Gastrocnemius medialis (tissue), 4 donors: ENCODE measurements at places on chromosomes 3 and 15. TPM values are rescaled to one million over a fixed set of nuclear protein-coding genes. Genes with fewer than 3 reads are reported as not detected.
A peak's percentile ranks its signal among the peaks of the same experiment; 100 is the strongest.

CYP1A2 gene
- not detected for total RNA-seq

ADGRG7 gene
- not detected for total RNA-seq

SAXO2 gene
- total RNA-seq, result 2.0 TPM

OTOL1 gene
- total RNA-seq, result not detected

ZNF774 gene
- total RNA-seq, result 2.1 TPM

BLM gene
- 18.2 TPM for total RNA-seq

SLC2A2 gene
- not detected for total RNA-seq

- no peak for DNase-seq
These were observed 78.6 kb downstream of the ADAMTS7 start for GRCh38 chr15:78732634-78733033.

- no peak for DNase-seq
These were observed 614.6 kb upstream of the TBL1XR1 start for GRCh38 chr3:177811835-177812234.

DNA sequence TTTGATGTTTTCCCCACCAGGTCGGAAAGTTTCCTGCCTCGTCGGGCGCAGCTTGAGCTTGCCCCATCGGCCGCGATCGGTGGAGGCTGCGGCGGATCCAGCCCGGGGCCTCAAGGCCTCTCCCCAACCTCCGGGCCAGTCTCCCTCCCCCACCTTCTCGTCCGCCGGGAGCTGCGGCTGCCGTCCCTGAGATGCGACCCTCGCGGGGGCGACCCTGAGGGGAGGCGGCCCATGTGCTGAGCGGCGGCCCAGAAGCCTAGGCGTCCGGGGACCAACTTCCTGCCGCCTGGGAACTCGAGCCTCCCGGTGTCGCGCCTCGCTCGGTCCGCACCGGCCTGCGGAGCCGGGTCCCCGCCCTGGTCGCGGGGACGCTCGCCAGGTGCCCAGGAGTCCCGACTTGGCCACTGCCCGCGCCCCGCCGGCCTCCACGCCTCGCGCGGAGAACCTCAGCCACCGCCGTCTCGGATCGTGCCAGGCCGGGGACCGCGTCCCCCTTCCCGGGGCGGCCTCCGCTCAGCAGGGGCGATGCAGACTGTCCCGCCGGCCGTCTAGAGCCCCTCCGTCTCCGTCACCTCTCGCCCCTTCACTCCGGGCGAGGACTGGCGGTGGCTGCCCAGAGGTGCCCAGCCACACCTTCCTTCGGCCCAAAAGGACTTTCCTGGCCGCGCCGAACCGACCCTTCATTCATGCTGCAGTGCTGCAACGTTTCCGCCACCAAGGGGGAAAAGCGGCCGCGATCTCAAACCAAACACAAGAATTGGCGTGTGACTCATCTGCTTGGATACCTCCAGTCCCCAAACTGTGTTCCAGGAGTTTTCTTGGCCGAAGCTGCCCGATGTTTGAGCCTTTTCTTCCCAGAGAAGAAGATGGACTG, 656 bp downstream of the SLMAP start:
- peak; percentile 58 for DNase-seq

DNA sequence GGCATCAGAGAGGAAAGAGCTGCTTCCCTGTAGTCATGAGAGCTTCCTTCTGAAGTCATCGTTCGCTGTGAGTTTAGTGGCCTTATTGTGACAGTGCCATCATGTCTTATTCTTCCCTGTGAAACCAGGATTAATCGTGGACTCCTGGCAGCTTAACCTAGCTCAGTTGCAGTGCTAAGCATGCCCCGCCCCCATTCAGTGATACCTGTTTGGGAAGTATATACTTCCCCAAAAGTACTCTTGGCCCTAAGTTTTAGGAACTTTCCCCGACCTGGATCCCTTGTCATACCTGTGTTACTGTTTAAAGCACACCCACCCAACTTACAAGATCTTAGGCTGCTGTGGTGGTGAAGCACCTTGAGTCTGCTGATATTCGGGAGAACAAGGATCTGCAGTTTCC, 32.1 kb upstream of the TIMP4 start:
- no peak for DNase-seq

GRCh38 chr3:176632925-176633324, 564.4 kb downstream of the TBL1XR1 start:
- DNase-seq, result no peak

GRCh38 chr3:45819543-45819942, 22.4 kb downstream of the LZTFL1 start:
- DNase-seq, result peak; percentile 63

DNA sequence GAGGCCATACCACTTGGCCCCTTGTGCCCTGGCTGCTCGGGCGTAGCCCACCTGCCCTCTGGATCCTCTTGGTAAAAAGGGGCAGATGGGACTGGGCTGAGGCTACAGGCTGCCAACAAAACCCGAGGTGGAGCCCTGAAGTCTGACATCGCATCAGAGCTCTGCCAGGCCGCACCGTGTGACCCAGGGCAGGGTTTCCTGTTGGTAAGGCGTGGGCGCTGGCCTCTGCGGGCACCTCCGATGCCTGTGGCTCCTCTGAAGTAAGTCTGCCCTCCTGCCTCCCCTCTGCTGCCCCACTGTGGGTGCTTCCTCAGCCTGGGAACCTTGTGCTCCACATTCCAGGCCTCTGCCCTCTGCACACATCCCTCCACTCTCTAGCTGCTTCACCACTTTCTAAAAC, 8.9 kb downstream of the CHDH start:
- no peak for DNase-seq

- DNase-seq, result no peak
These were observed 247 bp downstream of the FETUB start for GRCh38 chr3:186640473-186640818.

DNA sequence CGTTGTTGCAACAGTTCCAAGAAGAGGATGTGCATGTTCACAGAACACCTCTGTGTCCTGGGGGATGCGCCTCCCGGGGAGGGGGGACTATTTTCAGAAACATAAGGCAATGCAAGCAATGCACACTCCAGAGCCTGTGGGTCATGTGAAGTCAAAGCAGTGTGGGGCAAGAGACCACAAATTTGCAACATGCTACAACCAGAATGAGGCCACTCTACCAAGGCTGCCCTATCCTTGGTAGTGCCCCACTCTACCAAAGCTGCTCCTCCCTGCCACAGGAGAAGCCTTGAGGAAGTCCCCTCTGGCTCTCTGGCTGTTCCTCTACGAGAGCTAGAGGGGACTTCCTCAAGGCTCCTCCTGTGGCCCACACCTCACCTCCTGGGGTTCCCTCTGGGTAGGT, 8.4 kb upstream of the NR2C2 start:
- DNase-seq, result no peak

GRCh38 chr3:111882799-111883198, 23.7 kb downstream of the PHLDB2 start:
- no peak for DNase-seq

- no peak for DNase-seq
These were observed 11.1 kb downstream of the COL6A6 start for GRCh38 chr3:130528120-130528519.

GRCh38 chr3:75101329-75102147, 487.1 kb upstream of the CNTN3 start:
- DNase-seq, result no peak

DNA sequence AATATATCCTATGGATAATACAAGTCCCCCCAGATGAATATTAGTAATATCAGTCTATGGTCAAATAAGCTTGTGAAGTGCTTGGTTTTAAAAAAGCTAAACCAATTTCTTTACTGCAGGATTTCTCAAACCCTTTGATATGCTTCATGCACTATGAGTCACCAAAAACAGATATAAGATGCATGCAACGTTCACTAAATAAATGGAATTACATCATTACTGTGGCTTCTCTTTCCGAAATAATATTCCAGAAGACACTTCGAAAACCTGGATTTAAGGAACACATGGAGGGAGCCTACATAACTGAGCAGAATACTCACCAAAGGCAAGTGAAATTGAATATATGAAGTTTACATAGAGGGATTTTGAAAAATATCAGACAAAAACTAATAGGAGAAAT, 126.3 kb upstream of the ABI3BP start:
- DNase-seq, result no peak

- DNase-seq, result no peak
These were observed 131.5 kb downstream of the TRIM42 start for GRCh38 chr3:140809316-140809715.

- no peak for DNase-seq
These were observed 36.7 kb upstream of the IL20RB start for GRCh38 chr3:136920904-136921611.

DNA sequence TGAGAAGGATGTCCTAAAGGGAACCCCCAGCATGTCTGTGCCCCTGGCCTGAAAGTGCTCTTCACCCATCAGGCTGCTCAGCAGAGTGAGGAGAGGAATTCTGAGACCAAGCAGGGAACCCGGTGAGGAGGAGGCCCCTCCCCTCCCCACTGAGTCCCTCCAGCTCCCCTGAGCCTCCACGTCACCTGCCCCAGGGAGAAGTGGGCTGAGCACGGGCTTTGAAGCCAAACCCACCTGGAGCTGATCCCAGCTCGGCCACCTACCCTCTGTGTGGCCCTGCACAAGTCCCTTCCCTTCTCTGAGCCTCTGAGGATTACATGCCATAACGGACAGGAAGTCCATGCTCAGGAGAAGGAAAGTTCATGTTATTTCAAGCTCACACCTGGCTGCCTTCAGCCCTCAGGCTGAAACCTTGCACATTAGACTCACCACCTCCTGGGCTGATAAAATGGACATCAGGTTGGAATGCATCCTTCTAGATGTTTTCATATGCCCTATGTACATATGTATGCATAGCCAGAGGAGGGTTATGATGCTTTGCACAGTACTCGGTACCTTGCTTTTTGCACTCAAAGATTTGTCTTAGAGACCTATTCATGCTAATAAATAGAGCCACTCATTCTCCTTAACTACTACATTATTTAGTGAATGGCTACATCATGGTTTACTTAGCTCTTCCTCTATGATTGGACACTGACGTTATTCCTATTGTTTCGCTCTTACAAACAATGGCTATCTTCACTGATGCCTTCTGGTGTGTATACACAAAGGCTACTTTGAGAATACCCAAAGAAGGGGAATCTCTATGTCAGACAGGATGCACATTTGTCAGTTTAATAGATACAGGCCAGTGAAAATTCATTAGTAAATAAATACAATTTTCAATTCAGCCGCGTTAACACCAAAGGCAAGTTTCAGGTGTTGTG, 31.6 kb upstream of the GATA2 start:
- no peak for DNase-seq

GRCh38 chr15:65400760-65401610, 21.8 kb downstream of the IGDCC4 start:
- DNase-seq, result peak; percentile 70

- peak; percentile 78 for DNase-seq
These were observed 124.2 kb downstream of the GHSR start for GRCh38 chr3:172323894-172324610.

DNA sequence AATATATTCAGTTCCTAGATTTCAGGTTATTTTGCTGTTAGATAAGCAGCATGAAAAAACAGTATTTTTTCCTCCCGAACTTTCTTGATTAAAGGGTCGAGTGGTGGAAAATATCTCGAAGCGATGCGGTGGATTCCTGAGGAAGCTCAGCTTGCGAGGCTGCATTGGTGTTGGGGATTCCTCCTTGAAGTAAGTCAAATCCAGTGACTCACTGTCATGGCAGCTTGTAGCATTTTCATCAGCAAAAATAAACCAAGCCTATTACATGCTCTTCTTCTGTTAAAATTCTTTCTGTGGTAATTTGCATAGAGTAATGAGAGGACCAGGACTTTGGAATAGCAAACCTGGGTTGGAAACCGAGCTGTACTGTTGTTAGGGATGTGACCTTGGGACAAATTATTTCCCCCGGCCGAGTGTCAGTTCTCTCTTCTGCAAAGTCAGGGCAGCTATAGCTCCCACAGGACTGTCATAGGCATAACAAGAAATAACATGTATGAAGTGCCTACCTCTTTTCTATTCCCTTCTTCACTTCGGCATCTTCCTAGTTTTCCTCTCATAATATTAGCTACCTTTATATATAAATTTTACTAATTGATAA, 75.6 kb downstream of the UBP1 start:
- no peak for DNase-seq

DNA sequence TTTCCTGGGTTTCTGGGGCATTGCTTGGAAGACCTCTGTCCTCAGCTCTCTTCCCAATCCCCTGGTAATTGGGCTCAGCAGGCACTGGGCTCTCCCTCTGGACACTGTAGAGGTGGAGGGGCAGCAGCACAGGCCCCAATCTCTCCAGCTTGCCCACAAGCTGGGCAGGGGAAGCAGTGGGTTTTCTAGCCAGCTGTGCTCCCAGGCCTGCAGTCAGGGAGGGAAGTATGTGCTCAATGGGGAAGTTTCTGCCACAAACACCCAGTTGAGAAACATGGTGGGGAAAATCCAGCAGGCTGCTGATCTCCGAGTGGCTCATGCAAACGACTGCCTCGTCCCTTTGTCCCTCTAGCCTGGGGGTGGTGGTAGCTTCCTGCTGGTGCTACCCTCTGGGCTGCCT, 12.8 kb upstream of the RFT1 start:
- DNase-seq, result no peak

GRCh38 chr3:16433701-16434151, 79.8 kb downstream of the RFTN1 start:
- no peak for DNase-seq

- no peak for DNase-seq
These were observed 1.1 kb downstream of the CHD2 start for GRCh38 chr15:92901072-92901761.

DNA sequence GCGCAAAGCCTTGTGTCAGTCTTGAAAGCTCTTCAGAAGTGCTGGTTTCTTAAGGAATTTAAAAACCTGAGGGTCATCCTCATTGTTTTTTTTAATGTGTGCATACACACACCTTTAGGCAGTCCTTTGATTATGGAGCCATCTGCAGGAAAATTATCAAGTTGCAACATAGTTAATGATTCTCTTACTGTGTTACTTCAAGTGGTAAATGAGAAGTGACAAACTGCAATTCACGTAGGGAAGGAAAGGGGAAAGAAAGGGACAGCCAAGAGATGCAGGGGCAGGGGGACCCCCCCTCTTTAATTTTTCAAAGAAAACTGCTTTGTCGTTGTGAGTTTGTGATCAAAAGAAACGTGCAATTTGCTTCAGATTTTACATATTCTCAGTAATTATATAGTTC, 162.4 kb upstream of the CGNL1 start:
- DNase-seq, result no peak

DNA sequence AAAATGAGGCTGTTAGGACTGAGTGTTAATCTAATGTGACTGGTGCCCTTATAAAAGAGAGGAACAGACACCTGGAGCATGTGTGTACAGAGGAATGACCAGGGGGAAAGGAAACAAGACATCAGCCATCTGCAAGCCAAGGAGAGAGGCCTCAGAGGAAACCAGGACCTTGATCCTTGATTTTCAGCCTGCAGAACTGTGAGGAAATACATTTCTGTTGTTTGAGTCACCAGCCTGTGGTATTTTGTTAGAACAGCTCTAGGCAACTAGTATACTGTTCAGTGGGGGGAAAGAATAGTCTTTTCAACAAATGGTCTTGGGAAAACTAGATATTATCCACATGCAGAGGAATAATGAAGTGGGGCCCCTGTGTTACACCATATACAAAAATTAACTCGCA, 80.6 kb downstream of the CCR1 start:
- no peak for DNase-seq

GRCh38 chr3:29156086-29156715, 124.7 kb upstream of the RBMS3 start:
- peak; percentile 13 for DNase-seq

- no peak for DNase-seq
These were observed 3.1 kb upstream of the TTLL3 start for GRCh38 chr3:9806688-9807589.

- DNase-seq, result no peak
These were observed 2.2 kb downstream of the ZNF592 start for GRCh38 chr15:84750583-84751092.

GRCh38 chr3:155185631-155186071, 105.5 kb downstream of the MME start:
- no peak for DNase-seq
